Amygdala (tissue), 56 donors: ENCODE measurements at places on chromosomes 5 and 9.

DNA sequence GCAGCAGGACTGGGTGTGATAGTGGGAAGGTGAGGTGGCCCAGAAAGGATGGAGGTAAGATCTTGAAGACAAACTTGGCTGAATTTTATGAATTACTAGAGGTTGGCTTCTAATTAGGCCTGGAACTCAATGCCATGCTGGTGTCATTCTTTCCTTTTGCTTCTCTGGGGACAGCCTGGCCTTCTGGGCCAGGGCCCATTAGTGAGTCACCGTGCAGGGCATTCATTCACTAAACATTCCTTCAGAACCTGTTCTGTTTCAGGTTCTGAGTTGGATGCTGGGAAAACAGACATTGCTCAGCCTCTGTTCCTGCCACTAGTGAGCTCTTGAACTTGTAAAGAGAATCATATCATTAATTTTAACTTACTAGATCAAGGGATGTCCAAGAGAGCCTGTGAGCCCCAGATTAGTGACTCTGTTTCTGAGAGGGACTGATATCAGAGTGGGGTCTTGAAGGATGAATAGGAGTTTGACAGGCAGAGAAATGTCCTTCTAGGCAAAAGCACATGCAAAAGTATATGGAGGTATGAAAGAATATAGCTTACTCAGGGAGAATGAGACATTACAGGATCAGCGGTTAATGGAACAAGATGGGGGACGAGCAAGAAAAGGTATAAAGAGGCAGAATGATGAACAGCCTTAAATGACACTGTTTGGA, 66.5 kb downstream of the LHX2 start:
- DNase-seq = no peak

- DNase-seq = no peak
Measured at GRCh38 chr9:113511856-113512761, 48.6 kb downstream of the RGS3 start.

GRCh38 chr9:79639354-79639753, 67.6 kb downstream of the TLE4 start:
- no peak for DNase-seq

GRCh38 chr5:127026166-127026565, 4.2 kb downstream of the MARCHF3 start:
- no peak for DNase-seq

GRCh38 chr9:90741036-90741435, 60.6 kb upstream of the SYK start:
- no peak for DNase-seq

GRCh38 chr9:76586390-76587314, 127.7 kb downstream of the GCNT1 start:
- DNase-seq = no peak

DNA sequence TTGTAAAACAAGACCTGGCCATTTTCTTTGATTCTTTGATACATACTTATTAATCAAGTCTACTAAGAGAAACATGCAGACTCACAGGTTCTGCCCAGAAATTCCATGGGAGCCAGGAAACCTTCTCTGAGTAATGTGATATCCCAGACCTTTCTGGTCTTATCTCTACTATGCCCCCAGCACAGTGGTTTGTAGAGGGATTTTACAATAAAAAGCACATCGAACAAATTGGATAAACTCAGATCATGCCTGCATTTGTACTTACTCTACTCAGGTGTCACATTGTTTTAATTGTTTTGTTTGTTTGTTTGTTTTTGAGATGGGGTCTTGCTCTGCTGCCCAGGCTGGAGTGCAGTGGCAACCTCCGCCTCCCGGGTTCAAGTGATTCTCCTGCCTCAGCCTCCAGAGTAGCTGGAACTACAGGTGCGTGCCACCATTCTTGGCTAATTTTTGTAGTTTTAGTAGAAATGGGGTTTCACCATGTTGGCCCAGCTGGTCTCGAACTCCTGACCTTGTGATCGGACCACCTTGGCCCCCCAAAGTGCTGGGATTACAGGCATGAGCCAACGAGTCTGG, 179.5 kb downstream of the ZNF608 start:
- no peak for DNase-seq

- no peak for DNase-seq
Measured at GRCh38 chr5:90803876-90804275, 245.3 kb downstream of the ADGRV1 start.

- no peak for DNase-seq
Measured at GRCh38 chr9:77495834-77496671, 152.1 kb downstream of the GNA14 start.

- no peak for DNase-seq
Measured at GRCh38 chr9:113948891-113949570, 72.9 kb downstream of the ZNF618 start.

DNA sequence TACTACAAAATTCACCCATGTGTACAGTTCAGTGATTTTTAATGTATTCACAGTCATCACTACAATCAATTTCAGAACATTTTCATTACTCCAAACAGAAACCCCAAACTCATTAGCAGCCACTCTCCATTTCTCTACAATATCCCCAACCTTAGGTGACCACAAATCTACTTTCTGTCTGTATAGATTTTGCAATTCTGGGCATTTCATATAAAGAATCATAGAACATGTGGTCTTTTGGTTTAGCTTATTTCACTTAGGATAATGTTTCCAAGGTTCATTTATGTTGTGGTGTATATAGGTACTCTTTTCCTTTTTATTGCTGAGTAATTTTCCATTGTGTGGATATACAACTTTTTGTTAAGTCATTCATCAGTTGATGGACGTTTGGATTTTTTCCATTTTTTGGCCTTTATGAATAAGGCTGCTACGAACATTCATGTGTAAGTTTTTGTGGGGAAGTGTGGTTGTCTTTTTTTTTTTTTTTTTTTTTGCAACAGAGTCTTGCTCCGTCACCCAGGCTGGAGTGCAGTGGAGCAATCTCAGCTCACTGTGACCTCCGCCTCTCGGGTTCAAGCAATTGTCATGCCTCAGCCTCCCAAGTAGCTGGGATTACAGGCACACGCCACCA, 54.5 kb downstream of the DOCK8 start:
- DNase-seq = no peak

DNA sequence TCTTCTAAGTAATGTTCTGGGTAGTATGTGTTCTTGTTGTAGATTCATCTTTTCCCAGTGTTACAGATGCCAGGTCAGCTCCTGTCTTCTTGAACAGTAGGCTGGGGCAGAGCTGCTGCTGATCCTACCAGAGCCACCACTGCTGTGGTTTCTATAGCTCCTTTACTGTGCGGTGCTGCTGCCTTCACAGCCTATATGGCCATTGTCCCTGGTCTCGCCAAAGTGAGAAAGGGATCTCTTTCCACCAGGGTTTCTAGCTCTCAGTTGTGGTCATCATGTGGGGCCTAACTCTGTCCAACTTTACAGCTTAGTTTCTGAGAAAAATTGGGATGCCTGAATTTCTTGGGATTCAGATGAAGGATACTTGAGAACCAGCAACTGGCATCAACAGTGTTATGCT, 70.9 kb upstream of the CER1 start:
- DNase-seq = no peak

- DNase-seq = peak; percentile 75
Measured at GRCh38 chr5:134648425-134649162, at the start of gene SEC24A. Gene SEC24A (plus strand): TSS chr5:134648785. CDS start chr5:134649077, 292 bp downstream.

DNA sequence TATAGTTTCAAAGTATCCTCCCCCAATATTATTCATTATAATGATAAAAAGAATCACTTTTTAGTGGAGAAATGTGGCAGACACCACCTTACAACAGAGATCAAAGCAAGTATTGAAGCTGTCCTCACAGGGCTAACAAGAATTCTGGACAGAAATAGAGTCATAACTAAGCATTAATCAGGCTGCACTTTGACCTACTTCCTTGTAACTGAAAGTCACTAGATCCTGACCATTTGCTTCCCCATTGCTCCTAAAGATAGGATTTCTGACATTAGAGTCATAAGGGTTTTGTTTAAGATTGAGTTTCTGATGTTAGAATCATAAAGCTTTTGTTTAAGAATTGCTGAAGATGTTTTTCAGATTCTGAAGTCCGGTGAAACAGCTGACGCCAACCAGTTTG, 159.7 kb downstream of the ATP10B start:
- no peak for DNase-seq

DNA sequence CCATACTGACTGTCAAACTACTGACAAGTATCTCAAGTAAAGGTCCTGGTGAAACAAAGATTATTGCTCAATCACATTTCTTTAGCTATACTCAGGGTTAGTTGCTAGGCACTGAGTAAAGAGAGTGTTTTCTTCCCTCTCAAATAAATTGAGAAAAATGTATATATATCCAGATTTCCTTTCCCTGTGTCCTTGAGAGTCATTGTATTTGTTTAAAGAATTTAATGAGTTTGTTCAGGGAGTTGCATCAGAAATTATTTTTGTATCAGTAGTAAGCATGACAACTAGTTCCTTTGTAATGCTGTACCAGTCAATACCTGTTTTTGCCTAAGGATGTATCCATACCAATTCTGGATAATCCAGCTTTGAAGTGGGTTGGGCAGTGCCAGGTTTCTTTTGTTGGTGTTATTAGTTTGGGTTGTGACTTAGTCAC, 3.2 kb upstream of the ANKHD1 start:
- no peak for DNase-seq
